ENCODE measurements at places on chromosomes 5 and 9.

DNA sequence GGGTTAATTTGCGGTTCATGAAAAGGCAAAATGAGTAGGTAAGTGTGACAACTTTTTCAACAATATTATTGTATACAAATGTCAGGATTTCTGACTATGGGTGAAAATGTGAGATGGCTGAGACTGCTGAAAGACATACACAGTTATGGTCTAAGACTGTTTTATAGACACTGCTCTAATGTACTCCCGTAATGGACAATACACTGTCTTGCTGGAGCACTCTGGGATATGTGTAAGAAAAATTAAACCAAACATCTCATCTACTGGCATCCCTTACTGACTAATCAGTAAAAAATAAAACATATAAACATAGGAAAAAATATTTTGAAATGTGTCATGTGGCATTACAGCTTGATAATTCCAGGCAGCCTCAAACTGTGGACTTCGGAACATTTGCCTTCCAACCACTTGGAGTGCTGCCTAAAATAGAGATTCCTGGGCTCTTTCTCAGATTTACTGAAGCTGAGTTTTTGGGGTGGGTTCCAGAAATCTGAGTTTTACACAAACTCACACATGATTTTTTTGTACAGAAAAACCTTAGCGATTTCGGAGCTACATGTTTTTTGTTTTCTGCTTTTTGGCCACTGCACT, 233.9 kb upstream of the TBCA start:
- DNase-seq, result no peak

DNA sequence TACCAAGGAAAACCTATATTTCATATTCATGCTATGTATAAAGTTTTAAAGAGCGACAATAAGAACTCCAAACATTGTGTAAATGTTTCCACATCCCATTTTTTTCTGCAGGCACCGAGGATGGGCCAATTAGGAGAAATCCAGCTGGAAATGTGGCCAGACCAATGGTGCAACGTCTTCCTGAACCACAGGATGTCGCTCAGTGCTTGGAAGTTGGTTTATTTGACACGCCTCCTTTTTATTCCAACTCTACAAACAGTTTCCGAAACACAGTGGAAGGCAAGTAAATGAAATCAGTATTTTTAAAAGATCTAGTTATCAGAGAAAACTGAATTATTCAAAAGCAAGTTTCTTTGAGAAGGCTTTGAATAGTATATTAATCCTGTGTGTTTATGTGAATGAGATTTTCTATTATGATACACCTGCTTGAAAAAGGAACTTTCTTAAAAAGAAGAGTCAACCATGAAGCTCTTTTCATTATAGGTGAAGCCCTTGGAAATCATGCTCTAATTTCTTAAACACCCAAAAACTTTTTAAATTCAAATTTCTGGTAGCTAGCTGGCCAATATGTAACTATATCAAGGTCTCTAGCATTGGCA, 9.1 kb downstream of the TYRP1 start:
- DNase-seq, result peak; percentile 37

DNA sequence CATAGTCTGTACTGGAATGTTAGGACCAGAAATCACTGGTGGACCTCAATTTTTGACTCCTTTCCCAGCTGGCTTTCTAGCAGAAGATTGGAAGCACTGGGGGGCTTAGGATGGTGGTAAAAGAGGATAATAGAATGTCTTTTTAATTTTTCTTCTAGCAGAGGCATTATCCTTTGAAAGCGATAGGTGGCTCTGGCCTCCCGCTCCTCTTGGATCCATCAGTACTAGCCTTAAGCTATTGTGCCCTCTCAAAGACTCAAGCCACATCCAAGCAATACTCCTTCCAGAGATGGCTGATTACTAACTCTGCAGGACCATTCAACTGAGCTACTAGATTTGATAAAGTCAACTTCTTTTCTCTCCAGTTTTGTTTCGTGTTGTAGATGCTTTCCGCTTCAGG, 610.6 kb downstream of the CDH12 start:
- DNase-seq, result no peak

DNA sequence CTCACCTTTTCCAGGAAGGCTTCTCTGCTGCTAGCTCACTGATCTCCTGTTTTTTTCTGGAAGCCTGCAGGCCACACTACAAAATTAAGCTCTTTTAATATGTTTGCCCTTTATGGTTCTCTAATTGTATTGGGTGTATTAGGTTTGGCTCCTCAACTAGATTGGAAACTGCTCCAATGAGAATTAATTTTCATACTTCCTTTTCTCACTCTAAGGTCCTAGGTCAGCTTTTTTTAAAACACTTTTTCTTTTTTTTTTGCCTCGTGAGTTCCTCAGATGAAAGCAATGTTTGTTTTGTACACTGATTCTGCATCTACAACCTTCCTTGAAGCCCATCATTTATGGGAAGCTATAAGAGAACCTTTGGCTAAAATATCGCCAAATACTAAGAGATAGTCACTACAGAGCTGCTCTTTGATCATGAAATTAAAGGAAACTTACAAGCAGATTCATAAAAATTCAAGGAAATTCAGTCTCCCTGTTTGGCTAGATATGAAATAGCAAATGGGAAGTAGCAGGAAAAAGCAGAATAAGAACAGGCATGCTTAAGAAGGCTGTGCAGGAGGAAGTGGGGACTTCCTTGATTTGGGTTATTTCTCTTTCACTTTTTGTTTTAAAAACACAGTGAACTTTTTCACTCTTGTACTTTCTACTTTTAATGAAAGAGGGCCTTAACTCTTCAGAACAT, 55.2 kb upstream of the FYB1 start:
- no peak for DNase-seq

GRCh38 chr5:1477341-1477740, 32.1 kb upstream of the SLC6A3 start:
- DNase-seq, result no peak

- no peak for DNase-seq
Measured at GRCh38 chr9:135345775-135346433, 133.7 kb upstream of the PPP1R26 start.

DNA sequence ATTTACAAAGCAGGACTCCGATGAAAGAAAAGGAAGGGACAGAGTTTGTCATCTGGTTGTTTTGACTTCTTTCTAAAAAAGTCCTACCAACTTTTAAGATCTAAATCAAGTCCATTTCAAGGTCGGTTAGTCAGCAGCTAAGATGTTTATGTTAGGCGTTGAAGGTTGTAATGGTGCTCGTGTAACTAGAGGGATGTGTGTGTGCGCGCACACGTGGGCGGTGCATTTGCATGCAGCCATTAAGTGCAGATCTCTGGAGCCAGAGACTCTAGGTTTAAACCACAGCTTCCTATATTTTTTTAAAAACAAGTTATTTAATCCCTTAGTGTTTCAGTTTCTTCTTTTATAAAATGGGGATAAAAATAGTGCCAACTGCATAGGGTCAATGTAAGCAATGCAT, 77.0 kb upstream of the SMIM32 start:
- no peak for DNase-seq

GRCh38 chr9:9998491-9999287, 614.1 kb downstream of the PTPRD start:
- no peak for DNase-seq

- DNase-seq, result no peak
Measured at GRCh38 chr9:8857068-8857925, 1057.7 kb upstream of the DMAC1 start.

- DNase-seq, result peak; percentile 2
Measured at GRCh38 chr5:177035976-177036375, 13.5 kb downstream of the ZNF346 start.

GRCh38 chr5:178849316-178849715, 10.4 kb upstream of the ZNF354B start:
- no peak for DNase-seq

- no peak for DNase-seq
Measured at GRCh38 chr9:107945493-107945892, 455.9 kb upstream of the KLF4 start.

DNA sequence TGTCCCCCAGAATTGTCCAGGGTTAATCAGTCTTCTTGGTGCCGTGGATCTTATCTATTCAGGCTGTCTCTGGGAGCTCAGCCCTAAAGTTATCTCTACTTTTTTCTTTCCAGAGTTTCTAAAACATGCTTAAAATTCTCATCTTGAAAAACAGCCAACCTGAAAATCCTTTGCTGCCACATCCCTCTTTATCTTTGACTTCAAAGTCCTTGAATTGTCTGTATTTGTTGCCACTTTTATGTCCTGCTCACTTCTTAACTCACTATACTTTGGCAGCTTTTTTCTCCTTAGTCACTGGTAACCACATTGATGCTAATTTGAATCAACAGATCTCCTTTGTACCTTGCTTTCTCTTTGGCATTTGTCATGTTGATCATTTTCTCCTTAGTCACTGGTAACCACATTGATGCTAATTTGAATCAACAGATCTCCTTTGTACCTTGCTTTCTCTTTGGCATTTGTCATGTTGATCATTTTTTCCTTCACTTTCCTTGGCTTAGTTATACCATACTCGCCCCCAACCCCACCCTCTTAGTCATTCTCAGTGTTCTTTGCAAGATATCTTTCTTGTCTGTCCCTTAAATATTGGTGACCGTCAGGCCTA, 8.5 kb downstream of the DMXL1 start:
- DNase-seq, result no peak

DNA sequence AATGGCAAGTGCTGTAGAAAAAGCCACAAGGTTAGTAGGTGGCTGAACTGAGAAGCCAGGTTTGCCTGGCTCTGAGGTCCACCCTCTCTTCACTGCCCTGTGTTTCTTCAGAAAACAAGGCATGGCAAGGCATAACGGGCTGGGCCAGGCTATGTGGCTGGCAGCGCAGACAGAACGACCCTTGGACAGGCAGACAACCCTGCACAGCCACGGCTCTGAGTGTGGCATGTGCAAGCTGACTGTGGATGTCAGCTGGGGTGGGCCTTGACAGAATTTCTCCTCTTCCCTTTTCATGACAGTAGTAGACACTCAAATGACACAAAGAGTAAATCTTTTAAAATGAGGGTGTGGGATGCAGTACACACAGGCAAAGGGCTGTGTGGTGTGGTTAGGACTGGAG, 81.7 kb downstream of the MACROH2A1 start:
- DNase-seq, result no peak

GRCh38 chr9:91886414-91887076, 63.5 kb downstream of the ROR2 start:
- no peak for DNase-seq

- DNase-seq, result no peak
Measured at GRCh38 chr5:10538789-10539686, 24.8 kb upstream of the ANKRD33B start.

DNA sequence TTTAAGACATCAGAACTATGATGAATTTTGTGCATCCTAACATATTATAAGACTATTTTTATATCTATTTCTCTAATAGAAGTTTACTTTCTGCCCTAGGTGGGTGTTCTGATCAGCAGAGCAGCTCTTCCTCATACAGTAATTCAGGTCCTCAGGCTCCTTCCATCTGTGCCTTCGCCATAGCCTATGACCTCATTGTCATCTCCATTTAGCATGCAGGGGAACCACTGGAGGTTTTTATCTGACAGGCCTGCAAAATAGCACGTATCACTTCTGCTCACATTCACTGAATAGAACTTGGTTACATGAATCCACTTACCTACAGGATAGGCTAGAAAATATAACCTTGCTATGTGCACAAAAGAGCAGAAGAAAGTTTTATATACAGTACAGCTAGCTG, 159.4 kb upstream of the CCNH start:
- no peak for DNase-seq

GRCh38 chr5:158514319-158514985, 585.3 kb downstream of the EBF1 start:
- no peak for DNase-seq

GRCh38 chr5:38723426-38723825, 122.4 kb upstream of the OSMR start:
- DNase-seq, result no peak

Data from NCI-H2171 (cell line).